ENCODE measurements at places on chromosomes 16 and 17.

DNA sequence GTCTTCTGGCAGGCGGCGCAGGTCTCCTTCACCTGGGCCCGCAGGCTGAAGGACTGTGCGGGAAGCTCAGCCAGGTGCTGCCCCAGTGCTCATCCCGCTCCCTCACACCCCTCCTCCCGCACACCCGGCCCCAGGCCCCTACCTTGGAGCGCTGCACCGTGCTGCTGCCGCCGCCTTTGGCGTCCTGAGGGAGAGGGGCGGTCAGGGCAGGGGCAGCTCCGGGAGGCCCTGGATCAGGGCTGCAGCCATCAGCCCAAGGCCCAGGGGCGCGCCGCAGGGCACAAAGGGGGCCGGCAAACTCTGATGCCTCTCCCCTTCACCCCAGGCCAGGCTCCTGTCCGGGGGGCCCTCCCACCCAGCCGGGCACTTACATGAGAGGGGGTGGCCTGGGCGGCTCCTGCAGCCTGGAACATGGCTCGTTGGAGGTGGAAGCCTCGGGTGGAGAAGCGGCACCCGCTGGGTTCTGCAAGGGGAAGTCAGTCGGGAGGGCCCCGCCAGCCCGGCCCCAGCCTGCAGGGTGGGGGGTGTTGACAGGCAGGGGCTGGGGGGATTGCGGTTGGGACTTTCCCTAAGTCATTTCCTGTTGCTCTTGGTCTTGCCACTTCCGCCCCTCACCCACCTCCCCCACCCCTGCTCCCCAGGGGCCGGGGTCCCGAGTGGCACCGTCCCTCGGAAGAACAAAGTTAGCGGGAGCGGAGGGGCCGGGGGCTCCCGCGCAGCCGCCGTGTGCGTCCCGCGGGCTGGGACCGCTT, 863 bp downstream of the LIMD2 start:
- DNase-seq = no peak

- DNase-seq = no peak
These were observed 22.9 kb downstream of the PRCD start for GRCh38 chr17:76562734-76563148.

DNA sequence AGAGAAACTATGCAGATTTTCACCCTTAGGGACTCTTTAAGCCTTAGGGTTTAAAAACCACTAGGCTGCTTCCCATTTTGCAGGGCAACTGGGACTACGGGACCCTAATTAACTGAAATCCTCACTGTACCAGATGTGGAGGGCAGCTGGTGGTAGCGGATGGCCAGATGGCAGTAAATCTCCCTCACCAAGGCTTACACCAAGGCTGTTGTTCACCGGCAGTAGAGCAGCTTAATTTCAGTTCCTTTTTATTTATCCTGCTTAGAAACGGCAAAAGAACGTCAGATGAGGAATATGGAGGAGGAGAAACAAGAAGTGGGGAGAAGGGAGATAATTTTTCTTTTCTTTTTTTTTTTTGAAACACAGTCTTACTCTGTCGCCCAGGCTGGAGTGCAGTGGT, 6.5 kb downstream of the ABHD15 start:
- DNase-seq = no peak

DNA sequence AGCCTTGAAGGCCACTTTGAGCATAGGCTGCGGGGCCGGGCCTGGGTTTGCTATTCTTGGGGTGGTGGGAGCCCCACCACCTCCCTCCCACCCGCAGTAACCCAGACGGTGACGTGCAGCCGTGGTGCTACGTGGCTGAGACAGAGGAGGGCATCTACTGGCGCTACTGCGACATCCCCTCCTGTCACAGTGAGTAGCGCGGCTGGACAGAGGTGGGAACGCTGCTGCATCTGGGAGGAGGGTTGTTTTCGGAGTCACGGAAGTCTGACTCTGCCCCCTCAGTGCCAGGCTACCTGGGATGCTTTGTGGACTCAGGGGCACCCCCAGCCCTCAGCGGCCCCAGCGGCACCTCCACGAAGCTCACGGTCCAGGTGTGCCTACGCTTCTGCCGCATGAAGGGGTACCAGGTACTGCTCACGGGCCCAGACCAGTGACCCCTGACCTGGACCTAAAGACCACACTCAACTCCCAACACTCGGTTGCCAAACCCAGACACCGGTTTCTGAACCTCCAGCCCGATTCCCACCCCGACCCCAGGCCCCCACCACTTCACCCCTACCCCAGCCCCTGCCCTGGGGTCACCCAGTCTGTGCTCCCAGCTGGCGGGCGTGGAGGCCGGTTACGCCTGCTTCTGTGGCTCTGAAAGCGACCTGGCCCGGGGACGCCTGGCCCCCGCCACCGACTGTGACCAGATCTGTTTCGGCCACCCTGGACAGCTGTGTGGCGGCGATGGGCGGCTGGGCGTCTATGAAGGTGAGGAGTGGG, 2.1 kb downstream of the KREMEN2 start:
- DNase-seq = no peak

DNA sequence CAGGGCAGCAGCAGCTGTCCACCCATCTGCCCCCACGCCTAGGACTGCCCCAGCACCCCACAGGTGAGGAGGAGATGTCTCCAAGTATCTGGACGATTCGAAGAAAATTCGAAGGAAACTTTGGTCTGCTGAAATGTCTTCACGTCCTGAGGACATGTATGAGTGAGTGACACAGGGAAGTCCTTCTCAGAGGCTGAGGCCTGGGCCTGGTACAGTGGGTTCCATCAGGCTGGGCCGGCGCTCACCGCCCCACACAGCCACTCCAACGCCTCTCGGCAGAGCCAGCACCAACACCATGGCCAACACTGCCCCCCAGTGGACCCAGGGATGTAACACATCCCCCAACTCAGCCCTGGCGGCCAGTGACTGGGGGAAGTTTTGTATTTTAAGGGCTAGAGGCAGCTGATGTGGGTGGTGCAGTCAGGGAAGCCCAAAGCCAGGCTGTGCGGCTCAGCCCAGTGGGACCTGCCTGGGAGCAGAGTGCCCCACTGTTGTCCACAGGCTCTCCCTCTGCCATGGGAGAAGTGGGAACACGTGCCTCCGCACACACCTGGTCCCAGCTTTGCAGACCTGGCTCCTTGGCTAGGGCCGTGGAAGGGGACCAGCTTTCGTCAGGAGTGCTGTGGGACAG, 55.8 kb upstream of the FASN start:
- DNase-seq = peak; percentile 38

DNA sequence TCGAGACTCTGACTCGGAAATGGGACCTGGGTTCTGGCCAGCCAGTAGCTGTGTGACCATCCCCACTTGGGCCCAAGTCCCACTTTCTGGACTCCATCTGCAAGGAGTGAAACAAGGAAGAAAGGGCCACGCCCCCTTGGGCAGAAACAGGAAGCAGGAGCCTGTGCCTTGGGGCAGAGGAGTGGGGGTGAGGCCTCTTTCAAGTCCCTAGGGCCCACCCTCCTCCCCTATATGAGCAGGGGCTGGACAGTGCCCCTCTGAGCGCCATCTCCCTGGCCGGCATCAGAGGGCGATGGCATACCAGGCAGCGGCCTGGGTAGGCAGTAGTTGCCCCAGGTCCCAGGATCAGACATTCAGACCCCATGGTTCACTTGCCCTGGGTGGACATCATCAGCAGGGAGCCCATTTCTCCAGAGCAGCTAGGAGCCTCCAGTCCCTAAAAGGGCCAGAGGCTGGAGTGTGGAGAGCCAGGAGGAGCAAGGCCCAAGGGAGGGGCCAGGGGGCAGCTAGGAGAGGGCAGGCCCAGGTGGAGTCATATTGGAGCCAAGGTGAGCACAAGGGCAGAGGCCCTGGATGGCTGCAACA, 7.1 kb downstream of the BCAR1 start:
- no peak for DNase-seq

GRCh38 chr17:17772231-17772630, 64.6 kb downstream of the SREBF1 start:
- no peak for DNase-seq

DNA sequence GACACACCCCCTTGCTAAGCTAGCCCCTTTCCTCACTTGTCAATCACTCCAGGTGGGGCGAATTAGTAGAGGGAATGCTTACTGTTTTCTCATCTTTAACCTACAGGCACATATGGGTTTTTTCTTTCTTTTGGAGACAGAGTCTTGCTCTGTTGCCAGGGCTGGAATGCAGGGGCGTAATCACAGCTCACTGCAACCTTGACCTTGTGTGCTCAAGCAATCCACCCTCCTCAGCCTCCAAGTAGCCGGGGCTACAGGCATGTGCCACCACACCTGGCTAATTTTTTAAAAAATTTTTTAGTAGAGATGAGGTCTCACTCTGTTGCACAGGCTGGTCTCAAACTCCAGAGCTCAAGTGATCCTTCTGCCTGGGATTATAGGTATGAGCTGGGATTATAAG, 38.7 kb upstream of the RHBDL3 start:
- DNase-seq = no peak

DNA sequence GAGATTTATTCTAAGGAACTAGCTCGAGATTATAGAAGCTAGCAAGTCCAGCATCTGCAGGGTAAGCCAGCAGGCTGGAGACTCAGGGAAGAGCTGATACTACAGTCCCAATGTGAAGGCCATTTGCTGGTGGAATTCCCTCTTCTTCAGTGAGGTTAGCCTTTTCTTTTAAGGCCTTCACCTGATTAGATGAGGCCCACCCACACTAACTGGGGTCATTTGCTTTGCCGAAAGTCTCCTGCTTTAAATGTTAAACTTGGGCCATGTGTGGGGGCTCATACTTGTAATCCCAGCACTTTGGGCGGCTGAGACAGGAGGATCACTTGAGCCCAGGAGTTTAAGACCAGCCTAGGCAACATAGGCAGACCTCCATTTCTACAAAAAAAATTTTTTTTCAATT, 168.3 kb downstream of the LGALS9B start:
- DNase-seq = no peak

DNA sequence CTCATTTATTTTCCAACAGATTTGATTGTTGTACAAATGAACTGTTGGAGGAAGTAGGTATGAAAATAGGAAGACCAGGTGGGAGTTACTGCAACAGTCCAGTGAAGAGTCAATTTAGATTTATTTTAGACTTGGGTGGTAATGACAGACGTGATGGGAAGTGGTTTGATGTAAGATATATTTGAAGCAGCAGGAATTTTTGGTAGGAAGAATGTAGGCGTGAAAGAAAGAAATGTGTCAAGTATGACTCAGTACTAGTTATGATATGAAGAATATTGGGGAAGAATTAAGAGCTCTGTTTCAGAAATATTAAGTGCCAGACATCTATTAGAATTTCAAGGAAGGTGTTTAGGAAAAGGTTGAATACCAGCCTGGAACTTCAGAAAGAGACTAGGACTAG, 247.9 kb upstream of the AXIN2 start:
- DNase-seq = no peak

DNA sequence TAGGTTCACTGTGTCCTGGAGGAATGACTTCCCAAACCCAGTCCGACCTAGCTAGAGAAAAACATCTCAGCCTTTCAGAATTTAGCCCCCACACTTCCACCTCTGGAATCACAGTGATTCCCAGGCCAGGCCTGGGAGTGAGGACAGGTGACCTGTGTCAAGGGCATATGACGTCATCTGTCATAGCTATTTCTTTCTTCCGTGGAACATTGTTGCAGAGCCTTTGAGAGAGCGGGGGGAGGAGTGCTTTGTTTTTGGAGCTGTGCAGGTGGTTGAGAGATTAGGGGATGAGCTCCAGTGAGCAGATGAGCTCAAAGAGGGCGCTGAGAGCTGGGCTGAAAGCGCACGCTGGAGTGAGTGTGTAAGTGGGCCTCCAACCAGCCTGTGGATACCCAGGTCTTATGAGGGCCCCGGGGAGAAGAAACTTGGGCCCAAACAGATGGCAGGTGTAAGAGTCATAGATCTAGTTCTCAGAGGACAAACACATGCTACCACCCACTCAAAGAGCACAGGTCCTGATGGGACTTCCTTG, 344.8 kb downstream of the SNX29 start:
- DNase-seq = no peak

DNA sequence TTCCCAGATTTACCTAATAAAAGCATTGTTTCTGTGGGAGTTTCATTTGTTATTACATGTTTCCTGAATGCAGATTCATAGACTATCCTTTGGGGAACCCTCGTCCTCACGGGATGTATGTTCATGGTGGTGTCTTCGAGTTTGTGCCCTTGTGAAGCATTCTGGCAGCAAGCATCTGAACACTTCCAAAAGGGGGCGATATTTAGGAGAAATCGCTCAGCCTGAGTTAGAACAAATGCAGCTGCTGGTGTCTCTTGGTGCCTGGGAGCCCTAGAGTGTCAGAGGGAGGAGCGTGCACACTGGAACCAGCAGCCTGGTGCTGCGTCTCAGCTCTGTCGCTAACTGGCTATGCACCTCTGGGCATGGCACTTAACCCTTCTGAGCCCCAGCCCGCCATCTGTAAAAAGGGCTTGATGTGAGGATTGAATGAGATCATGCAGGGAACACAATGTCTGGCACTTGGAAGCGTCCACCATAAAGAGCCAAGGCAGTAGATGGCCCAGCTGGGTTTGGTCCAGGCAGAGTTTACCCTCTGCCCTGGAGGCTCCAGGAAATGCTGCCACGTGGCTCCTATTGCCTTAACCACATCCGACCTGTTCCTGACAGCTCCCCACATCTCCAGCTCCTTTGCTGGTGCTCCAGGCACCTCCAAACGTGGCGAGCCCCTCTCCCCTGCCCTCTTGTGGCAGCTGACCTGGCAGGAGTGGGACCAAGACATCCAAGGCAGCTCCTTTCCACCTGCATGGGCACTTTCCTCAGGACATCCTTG, 25.0 kb upstream of the C16orf78 start:
- DNase-seq = no peak

DNA sequence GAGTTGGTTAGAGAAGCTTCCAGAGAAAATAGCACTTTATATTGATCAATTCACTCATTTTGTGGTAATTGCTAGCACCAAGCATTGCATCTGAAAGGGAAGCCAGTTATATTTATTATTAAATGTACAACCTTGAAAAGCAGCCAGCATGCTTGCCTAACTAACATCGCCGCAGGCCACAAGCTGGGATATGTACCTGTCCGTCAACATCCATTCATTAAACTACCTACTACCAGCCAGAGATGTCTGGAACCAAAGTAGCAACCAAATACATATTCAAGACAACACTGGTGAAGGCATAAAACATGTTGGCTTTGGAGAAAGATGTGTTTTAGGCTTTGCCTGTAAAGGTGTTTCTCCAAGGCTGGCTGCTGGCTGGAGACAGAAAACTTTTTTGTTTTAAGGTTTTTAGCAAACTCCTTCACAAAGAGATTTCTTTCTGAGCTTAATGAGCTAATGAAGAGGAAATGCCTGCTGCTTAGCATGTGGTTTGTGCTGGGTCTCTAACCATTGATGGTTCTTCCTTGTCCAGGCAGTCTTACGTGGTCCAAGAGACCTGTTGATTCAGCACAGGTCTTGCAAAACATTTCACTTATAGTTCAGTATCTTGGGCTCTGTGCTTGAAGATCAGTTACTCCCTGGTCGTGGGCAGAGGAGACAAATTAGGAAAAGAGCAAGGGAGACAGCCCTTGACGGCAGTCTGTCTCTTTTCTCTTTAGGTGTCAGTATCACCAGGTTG, 3.1 kb downstream of the ITPRIPL2 start:
- DNase-seq = no peak

- DNase-seq = no peak
These were observed 90.9 kb downstream of the SPAG9 start for GRCh38 chr17:51029568-51030463.
